ENCODE measurements at places on chromosomes 6 and 20. TPM values are rescaled to one million over a fixed set of nuclear protein-coding genes. Genes with fewer than 3 reads are reported as not detected.

TRIM31 gene
- total RNA-seq = not detected

C6orf163 gene
- 0.59 TPM for total RNA-seq

VGLL2 gene
- total RNA-seq = not detected

LY86 gene
- total RNA-seq = not detected

ARMH2 gene
- total RNA-seq = not detected

THBS2 gene
- total RNA-seq = 1,449 TPM

BTBD3 gene
- 14.8 TPM for total RNA-seq

RNF182 gene
- total RNA-seq = 0.30 TPM

REV3L gene
- total RNA-seq = 23.8 TPM

PDE7B gene
- 18.7 TPM for total RNA-seq

FAM217A gene
- total RNA-seq = not detected

SLC44A4 gene
- 0.30 TPM for total RNA-seq

OOEP gene
- total RNA-seq = not detected

NFKBIL1 gene
- 23.5 TPM for total RNA-seq

DHX35 gene
- total RNA-seq = 15.1 TPM

HFE gene
- 24.6 TPM for total RNA-seq

ADGRF5 gene
- under 0.01 TPM for total RNA-seq

CFAP206 gene
- 0.37 TPM for total RNA-seq

PHACTR3 gene
- not detected for total RNA-seq

GPLD1 gene
- 0.32 TPM for total RNA-seq

CLDN20 gene
- total RNA-seq = not detected

EYA2 gene
- not detected for total RNA-seq

SLC32A1 gene
- not detected for total RNA-seq

NFATC2 gene
- total RNA-seq = 0.59 TPM

LHFPL5 gene
- not detected for total RNA-seq

JPH2 gene
- total RNA-seq = 10.4 TPM

COL9A1 gene
- total RNA-seq = not detected

OSBPL2 gene
- total RNA-seq = 39.9 TPM

DDX43 gene
- 1.8 TPM for total RNA-seq

All from smooth muscle cell of the umbilical artery (primary cell).